AG09309 (cell line): ENCODE measurements at places on chromosomes 4 and X.

DNA sequence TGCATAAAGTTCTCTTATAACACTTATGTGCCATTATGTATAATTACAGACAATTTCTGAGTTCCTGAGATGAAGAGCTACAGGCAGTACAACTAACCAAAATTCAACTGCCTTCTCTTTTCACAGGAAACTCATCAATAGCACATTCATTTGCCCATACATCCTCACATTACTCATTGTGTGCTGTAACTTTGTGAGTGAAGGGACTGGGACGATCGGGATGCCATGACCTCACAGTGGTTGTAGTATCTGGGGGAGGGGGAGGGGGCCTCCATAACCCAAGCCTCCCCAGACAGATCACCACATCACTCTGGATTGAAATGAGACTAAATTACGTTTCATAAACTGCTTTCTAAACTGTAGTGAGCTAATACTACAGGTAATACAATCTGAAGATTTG is 60.7 kb downstream of the ABCG2 start:
- DNase-seq, result no peak

GRCh38 chr4:166802346-166802745 is 431.9 kb downstream of the SPOCK3 start:
- DNase-seq, result no peak

- no peak for DNase-seq
Observed at GRCh38 chrX:15471028-15471427, 22.1 kb downstream of the PIR start.

- DNase-seq, result no peak
Observed at GRCh38 chr4:4789462-4789861, 70.0 kb upstream of the MSX1 start.

DNA sequence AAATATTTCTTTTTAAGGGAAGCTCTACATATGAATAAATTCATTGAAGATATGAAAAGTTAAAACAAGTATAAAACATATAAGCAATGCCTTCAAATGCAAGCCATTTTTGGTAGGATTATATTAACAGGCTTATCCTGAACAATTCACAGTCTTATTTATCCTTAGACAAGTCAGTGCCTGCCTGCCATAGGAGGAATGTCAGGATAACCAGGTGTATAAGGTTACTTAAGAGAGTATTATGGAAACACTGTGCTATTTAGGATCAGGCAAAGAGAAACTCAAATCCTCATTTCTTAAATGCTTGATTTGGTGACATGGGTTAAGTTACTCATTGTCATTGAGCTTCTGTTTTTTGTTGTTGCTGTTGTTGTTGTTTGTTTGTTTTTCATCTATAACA is 2029.9 kb upstream of the AGA start:
- no peak for DNase-seq

GRCh38 chr4:6365545-6366086 is 96.0 kb downstream of the WFS1 start:
- no peak for DNase-seq

- DNase-seq, result no peak
Observed at GRCh38 chr4:21155367-21155766, 455.1 kb downstream of the PACRGL start.

DNA sequence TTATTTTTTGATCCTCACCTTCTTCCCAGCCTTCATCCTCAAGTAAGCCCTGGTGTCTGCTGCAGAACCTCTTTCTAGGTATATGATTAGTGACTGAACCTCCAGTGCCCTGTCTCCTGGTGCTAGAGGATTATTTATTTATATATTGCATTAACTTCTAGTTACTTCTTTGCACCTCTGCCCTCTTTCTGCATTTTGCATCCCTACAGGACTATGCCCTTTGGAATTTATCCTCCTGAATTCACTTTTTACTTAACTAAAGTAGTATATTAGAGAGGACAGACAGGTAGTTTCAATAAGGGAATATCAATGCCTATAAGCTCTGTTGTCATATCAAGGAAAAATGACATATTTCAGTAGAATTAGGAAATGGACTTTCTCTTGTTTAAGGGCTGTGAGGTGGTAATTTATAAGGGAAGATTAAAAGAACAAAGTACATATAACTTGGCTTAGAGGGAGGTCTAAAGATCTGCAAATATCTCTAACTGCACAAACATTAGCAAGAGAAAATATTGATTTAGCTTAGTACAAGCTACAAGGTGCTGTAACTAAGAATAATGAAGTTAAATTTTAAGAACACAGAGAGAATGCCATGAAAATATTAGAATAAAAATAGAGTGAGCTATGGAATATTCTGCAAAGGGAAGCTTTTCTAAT is 181.7 kb downstream of the TEX13A start:
- DNase-seq, result no peak

DNA sequence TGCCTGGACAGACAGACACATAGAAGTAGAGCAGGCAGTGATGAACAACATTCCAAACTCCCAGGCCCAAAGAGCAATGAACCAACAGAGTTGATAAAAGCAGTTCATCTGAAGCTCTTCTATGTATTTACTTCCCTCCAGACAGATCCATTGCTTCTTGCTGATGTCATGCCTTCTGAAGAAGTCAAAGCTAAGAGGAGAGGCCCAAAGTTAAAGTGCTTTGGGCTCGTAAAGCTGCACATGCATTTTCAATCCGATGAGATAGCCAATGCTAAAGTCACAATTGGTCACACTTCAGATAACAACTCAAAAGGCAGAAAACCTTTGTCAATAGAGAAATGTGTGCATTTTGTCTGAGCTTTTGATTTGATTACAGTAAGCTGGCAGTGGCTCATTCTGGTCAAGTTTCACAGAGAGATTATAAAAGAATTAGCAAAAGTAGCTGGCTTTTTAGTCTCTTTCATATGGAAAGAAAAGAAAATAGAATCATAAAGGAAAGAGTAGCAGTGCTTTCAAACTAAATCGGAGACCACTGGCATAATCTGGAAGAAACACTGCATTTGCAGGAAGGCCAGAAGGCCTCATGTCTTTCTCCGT is 82.0 kb downstream of the GPC4 start:
- no peak for DNase-seq

DNA sequence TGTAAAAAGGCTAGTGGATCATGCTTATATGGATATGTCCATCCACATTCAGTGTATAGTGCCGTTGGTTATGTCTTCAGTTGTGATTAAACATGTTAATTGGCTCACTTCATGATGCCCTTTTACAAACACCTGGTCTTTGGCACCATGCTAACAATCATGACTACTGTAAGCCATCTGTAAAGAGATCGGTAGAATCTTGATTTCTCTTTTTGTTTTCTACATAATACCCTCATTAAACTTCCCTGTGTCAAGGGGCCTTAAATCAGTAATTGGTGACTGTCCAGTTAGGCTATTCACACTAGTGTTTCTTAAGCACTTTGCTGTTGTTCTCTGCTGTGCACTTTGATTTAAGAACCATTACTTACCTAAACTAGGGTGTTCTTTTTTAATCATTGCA is 475.2 kb downstream of the RPA4 start:
- DNase-seq, result no peak

- DNase-seq, result no peak
Observed at GRCh38 chr4:152585023-152585441, 49.1 kb upstream of the FBXW7 start.

DNA sequence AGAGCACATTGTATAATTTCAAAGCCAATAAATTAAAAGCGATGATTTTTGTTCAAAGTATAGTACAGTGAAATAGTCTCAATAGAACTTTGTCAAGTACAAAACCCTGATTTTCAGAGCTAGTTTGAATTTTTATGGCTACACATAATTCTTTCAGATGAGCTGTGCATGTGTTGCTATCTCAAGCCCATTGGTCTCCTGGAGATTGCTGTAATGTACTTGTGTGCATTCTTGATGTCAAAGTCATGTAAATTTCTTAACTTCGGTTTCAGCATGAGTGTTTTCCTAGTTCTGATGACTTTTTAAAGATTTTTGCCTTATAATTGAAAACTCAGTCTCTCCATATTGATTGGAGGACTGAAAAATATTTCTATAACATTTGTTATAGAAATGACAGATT is 200.8 kb downstream of the CEP135 start:
- peak; percentile 16 for DNase-seq

- no peak for DNase-seq
Observed at GRCh38 chr4:37705571-37705970, 19.4 kb upstream of the RELL1 start.

GRCh38 chrX:132704769-132705168 is 215.9 kb upstream of the MBNL3 start:
- DNase-seq, result no peak

DNA sequence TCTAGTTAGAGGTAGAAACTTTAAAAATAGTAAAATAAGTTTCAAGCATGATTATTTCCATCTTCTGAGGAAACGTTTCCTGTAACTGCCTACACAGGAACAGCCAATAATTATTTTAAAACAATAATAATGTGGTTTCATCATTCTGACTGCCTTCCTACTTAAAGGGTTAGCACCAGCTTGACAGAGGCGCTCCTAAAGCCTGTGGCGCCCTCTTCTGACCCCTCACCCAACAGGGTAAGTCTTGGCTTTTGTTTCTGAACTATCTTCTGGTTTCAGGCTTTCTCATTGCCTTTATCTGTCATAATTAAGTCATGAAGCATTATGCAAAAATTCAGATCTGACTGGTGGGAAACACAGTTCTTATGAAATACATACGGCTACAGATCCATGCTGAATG is 96.7 kb downstream of the ITM2A start:
- DNase-seq, result no peak

GRCh38 chr4:94409375-94409679 is 42.4 kb upstream of the PDLIM5 start:
- DNase-seq, result no peak

DNA sequence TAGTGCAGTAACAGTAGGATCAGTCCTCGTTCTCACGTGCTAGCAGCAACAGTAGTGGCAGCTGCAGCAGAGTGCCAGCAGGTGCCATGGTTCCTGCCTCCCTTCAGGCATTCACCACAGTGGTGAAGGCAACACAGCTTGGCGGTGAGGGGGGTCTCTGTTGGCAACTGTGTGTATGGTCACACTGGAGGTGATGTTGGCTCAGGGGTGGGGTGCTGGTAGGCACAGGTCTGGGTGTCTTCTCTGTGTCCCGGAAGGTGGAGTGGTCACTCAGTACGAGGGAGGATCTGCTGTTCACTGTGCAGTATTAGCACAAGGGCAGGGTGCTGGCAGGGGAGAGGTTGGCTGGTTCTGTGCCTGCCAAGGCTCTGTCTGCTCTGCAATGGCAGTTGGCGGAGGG is 671.8 kb downstream of the CCSER1 start:
- DNase-seq, result no peak

DNA sequence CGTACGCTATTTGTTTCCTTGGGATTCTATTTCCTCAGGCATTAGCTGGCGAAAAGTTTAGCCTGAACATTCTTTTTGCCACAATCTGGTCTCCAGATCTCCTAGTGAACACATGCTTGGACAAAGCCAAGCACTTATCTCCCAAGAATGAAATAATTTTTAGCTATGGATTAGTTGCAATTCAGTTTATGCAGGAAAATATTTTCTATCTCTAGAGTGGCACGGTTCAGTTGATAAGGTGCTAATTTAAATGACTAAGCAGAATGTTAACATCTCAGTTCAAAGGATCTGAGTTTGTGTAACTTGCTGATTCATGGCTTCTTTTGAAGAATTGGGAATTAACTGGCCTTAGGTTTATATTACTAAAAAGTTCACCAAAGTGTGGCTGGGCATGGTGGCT is 58.1 kb upstream of the JADE1 start:
- DNase-seq, result no peak

DNA sequence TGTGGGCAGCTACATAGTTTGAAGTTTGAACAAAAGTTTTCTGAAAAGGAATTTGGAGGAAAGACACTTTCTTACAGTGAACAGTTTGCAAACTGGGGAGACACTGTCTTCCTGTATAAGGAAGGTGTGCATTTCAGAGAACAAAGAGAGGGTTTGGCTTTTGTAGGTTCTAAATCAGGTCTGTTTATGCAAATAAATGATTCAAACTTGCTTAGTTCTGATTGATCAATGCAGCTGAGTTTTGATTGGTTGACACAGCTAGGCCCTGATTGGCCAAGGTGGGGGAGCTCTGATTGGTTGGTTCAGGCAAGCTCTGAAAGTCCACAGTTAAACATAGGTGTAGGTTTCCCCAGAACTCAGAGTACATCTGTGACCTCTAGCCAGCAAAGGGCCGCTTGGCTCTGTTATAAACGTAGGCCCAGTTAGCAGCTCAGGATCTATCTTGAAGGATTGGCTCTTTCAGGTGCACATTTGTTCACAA is 63.0 kb upstream of the ENPP6 start:
- no peak for DNase-seq

- DNase-seq, result no peak
Observed at GRCh38 chr4:76965866-76966579, 16.5 kb downstream of the SEPTIN11 start.

DNA sequence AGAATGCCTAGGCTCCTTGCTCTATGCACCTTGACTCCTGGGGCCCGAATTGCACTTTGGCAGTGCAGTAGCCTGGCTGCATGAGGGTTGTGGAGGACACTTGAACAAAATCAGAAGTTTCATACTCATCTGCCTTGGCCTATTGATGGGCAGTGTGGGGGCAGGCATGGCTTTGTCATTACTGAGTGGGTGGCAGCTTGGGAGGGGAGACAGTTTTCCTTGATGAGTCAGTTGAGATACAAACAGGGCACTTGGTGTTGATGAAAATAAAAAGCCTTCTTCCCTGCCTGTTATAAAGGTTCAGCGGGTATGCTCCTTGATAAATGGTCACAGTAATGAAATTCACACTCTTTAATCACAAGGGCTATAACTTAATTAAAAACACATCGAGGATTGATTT is 126.8 kb upstream of the MAMLD1 start:
- no peak for DNase-seq

DNA sequence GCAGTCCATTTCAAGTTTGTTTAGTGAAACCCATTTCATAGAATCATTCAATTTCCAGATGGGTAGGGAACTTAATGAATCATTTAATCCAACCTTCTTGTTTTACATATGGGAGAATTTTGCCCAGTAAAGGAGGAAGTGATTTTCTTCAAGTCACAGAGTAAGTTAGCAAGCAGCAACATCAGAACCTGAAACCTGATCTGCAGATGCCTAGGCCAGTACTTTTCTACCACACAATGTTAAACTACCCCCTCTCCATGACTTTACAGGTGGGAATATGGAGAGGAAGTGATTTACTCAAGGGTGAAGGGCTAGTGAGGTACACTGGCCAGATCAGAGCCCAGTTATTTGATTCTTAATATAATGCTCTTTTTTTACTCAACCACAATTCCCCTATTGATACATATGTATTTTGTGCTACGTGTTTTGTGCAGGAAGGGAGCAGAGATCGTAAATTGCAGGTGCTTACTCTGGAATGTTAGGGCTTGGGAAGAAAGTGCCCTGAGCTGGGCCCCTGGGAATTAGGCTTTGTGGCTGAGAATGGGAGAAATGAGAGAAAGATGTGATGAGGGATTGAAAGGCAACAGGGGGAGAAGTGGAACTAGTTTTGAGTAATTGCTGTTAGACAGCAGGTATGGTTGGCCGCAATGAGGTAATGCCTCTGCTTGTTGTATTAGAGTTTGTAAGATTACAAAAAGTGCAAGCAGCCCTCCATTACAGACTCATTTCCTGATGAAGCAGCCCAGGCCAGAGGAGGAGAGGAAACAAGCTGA is 6.8 kb downstream of the LHFPL1 start:
- DNase-seq, result no peak

DNA sequence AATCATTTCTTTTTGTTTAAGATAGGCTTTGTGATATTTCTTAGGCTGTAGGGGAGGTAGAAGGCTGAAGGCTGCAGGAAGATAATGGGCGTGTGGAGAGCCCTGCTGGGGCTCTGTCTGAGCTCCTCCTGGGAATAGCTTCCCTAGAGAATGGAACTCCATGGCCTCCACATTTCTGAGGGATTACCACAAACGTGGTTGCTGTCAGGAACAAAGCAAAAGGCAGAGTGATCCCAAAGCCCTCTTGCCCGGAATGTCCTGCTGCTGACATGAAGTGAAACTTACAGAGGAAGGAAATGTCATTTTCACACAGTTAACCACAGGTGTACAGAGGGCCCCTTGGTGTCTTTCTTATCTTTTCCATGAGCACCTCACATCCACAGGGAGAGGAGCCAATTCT is 89.3 kb downstream of the DDIT4L start:
- DNase-seq, result no peak
